ENCODE measurements at places on chromosomes 4 and X.

GRCh38 chrX:115649461-115650063, 88.6 kb downstream of the PLS3 start:
- no peak for DNase-seq

GRCh38 chrX:150158554-150159332, 204.4 kb upstream of the MAMLD1 start:
- no peak for DNase-seq

- DNase-seq, result no peak
Observed at GRCh38 chr4:176333076-176333475, 13.3 kb downstream of the SPCS3 start.

DNA sequence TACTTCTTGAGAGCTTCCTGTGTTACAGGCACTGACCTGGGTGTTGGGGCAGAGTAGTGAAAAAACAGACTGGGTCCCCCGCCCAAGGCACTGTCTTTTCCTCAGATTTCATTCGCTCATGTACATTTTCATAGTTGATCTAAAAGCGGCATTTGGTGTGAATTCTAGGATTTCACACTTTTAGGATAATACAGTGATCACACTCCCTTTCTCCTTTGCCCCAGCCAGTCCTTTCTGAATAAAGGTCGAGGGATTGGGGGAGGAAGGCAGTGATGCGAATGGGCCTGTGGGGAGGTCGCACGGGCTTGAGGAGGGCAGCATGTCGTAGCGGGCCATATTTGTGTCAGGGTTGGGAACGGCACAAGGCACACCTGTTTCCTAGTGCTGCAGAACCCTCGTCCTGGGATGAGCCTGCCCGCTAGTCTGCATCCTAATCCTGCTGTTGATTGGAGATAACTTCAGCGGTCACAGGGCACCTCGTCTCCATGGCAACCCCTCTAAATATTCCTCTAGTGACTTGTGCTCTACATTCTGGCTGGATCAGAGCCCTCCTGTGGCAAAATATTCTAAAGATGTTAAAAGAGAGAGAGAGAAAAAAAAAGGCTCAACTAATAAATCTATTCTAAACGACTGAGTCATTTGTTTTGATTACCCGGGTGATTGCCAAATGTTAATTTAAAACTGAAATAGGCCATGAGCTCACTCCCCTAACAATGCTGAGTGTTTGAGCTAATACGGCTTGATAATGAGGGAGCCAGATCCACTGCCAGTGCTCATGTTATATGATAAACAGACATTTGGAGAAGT, 21.8 kb downstream of the FHL1 start:
- DNase-seq, result no peak

GRCh38 chrX:71910986-71911730, 513 bp downstream of the NHSL2 start:
- DNase-seq, result no peak

- DNase-seq, result no peak
Observed at GRCh38 chrX:11611965-11612364, 53.8 kb downstream of the ARHGAP6 start.

DNA sequence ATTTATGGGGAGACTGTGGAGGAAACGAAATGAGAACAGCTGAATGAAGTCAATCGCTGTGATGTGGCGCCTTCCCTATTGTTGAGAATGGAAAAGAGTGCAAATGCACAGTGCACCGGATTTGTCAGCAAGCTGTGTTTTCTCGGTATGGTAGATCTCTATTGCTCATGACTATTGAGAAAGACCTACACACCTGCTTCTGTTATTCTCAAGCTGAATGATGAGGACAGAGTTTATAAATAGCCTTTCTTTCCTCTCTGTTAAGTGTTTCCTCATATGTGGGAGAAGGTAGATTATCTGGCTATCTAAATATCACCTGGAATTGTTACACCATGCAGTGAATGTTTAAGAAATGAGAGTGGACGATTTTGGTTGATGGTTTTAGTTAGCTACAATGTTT, 650.7 kb downstream of the IL1RAPL1 start:
- DNase-seq, result no peak
